Activated CD8-positive, alpha-beta memory T cell treated with anti-CD3 and anti-CD28 coated beads, Interleukin-2, amount 10 ng/mL, durations not matched to agents 7 days and 5 days (primary cell): ENCODE measurements at places on chromosomes 16 and 17.

GRCh38 chr16:9049241-9049640, 42.2 kb upstream of the HAPSTR1 start:
- no peak for DNase-seq

DNA sequence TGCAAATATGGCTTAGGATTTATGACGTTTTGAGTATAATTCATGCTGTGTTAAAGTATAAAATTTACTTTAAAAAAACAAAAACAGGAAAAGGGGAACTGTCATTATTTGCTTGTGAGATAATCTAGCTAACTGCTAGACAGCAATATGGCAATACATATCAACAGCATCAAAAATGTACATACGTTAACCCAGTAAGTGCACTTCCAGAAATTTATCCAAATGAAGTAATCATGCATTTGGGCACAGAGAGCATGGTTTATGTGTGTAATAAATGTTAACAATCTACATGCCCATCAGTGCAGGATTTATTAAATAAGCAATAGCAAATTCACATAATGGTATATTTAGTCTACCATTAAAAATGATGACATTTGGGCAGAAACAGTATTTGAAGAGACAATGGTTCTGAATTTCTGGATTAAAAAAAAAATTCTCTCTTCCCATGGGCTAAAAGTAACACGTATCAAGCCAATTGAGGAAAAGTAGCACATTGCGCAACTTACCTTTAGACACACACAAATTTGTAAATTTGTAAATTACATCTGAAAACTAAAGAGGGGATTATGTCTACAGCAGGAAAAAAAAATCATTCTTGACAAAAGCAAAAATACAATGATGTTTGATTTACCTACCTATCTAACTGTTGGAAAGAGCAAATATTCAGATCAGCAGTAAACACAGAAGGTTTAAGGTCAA, 80.2 kb downstream of the CACNG1 start:
- no peak for DNase-seq

- DNase-seq, result no peak
Measured at GRCh38 chr17:44769647-44770084, 10.9 kb downstream of the ADAM11 start.

DNA sequence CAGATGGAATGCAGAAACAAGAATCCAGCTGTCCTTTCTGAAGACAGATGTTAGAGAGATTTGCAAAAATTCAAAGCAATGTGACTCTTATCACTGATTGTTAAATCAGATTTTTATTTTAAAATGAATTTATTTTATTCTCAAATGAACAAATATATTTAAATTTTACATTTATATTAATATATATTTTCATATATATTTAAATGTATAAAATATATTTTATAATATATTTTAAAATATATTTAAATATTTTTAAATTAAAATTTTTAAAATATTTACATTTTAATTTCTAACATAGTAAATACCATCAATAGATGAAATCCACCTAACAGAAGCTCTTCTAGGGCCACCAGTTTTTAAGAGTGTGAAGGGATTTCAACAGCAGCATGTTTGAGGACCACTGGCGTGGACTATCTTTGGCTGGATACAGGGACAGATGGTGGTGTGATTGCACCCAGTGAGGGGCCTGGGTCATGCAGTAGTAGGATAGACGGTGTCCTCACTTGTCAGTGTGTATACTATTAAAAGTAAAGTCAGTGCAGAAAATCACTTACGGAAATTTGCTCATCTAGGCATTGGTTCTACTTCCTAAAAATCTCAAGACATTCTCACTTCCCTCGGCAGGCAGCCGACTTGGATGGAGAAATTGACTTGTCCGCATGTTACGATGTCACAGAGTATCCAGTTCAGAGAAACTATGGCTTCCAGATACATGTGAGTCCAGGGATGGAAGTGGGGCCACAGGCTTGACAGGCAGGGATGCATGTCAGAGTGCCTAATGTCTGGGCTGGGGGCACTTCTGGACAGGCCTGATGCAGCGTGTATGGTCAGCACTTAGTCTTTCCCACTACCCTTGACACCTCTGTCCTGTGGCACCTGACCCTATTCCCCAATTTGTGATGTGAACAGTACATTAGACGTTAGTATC, 56.3 kb downstream of the PLD6 start:
- DNase-seq, result no peak

- no peak for DNase-seq
Measured at GRCh38 chr17:17883801-17884200, 47.0 kb upstream of the SREBF1 start.

- DNase-seq, result no peak
Measured at GRCh38 chr17:81858170-81858966, 2.0 kb downstream of the P4HB start.

DNA sequence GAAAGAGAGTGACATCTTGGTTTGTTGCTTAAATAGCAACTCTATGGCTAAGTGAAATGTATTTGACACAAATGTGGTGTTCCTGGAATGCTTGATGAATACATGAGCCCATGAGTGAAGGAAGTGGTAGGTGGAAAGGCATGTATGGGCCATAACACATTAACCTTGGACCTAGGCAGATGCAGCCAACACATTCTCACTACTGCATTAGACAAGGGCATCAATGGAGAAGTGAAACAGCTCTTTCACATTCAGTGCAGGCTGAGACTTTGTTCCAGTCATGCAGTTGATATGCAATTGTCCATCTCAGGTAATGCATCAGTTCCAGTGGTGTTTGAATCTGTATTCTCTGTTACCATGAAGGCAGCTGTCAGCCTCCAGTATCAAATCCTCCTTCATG, 133.6 kb downstream of the HS3ST3B1 start:
- DNase-seq, result no peak

- DNase-seq, result no peak
Measured at GRCh38 chr17:6509031-6509771, 47.2 kb downstream of the PITPNM3 start.

- no peak for DNase-seq
Measured at GRCh38 chr16:8107296-8107695, 483.0 kb downstream of the TMEM114 start.

DNA sequence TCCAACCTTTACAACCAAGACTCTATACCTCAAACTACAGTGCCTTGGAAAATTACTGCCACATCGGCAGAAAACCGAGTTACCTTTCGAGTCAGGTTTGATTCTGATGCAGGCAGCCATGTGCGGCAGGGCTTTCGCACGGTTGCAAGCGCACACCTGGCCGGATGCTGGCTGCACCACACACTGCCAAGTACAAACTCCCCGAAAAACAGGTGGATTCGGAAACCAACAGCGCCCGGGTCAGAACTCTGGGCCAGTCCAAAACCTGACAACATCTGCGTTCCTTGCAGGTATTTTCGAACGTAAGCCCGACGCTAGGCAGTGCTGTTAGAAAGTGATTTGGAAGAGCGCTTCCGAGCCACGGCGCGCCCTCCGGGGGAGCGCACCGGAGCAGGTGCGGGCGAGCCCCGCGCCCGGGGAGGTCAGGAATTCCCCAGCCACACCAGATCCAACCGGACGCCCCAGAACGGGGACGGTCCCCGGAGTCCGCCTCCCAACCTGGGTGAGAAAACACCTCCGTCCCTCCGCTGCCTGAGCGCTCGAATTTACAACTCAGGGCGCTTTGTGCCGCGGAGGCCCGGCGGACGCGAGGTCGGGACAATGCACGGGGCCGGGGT, 1.2 kb downstream of the USP7 start:
- peak; percentile 68 for DNase-seq
